Right hindlimb (tissue), 1 donor: ENCODE measurements at places on chromosomes 3 and 15.

GRCh38 chr3:45746777-45747622 is 49.3 kb downstream of the SLC6A20 start:
- no peak for DNase-seq

DNA sequence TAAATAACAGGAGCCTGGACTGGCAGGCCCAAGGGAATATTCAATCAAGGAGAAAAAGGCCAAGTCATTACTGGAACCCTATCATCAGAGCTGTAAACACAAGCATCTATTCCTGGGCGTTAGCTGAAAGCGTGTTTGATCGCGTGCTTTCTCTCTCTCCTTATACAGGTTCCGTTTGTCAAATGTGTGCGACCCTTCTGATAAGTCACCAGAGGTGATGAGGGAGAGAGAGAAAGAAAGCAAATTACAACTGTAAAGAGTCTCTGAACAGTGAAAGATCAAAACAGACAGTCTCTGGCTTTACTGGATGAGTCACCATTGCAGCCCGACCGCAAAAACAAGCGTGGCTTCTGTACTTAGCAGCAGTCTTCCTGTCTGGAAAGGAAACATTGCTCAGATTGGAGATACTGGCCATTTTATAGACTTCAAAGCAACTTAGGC is 39.5 kb upstream of the TPRG1 start:
- no peak for DNase-seq

GRCh38 chr3:172625404-172625803 is 85.5 kb downstream of the NCEH1 start:
- DNase-seq = no peak

DNA sequence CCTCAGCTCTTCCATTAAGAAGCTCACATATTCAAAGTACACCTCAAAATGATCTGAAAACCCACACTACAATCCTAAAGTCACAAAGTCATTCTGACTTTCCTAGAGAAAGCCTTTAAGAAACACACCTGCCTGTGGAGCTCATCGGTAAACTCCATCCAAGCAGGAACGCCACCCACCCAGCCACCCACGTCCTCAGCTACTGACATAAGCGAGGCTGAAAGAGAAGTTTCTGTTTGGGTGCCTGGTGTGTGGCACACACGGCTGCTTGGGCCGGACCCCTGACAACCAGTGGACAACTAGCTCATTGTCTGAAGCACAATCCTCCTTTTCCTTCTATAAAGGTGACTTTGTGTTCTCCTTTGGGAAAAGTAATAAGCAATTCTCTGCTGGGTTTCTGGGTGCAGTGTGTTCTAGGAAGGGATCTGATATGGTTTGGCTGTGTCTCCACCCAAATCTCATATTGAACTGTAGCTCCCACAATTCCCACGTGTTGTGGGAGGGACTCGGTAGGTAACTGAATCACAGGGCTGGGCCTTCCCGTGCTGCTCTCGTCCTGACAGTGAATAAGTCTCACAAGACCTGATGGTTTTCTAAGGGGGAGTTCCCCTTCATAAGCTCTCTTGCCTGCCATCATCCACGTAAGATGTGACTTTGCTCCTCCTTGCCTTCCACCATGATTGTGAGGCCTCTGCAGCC is 26.1 kb downstream of the FAM174B start:
- no peak for DNase-seq

- DNase-seq = peak; percentile 71
These were observed 86.9 kb downstream of the KLF15 start for GRCh38 chr3:126270145-126270811.

- no peak for DNase-seq
These were observed 19.5 kb upstream of the LAMP3 start for GRCh38 chr3:183182073-183182472.

GRCh38 chr3:129992781-129993180 is 18.3 kb downstream of the TRH start:
- no peak for DNase-seq

- no peak for DNase-seq
These were observed 6.6 kb downstream of the GPR171 start for GRCh38 chr3:151196434-151196833.

- DNase-seq = no peak
These were observed 11.4 kb downstream of the RSRC1 start for GRCh38 chr3:158121295-158121694.

DNA sequence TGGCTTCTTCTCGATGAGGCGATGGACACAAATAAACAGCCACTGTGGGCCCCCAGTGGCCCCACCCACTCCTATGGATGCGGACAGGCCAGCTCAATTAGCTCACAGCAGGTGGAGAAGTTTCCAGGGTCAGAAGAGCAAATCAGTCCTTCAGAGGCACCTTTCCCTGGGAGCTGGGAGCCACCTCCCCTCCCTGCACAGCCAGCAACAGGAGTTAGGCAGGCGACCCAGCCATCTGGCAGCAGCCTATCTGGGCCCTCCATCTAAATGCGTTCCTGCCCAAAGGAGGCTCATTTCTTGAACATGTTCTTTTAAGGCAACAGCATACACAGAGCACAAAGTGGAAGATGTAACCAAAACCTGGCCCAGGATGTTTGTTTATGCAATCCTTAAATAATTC is 211.9 kb upstream of the ARRDC4 start:
- DNase-seq = no peak

- no peak for DNase-seq
These were observed 75.9 kb downstream of the BOC start for GRCh38 chr3:113287111-113287802.
